ENCODE measurements at places on chromosomes 16 and 17. TPM values are rescaled to one million over a fixed set of nuclear protein-coding genes. Genes with fewer than 3 reads are reported as not detected.

Gene GAST
- not detected for total RNA-seq

Gene CCL7
- not detected for total RNA-seq

Gene CD7
- 291 TPM for total RNA-seq

Gene PARD6A
- total RNA-seq = 9.4 TPM

Gene NXN
- total RNA-seq = 0.48 TPM
